ENCODE measurements at places on chromosomes 3 and 15.

DNA sequence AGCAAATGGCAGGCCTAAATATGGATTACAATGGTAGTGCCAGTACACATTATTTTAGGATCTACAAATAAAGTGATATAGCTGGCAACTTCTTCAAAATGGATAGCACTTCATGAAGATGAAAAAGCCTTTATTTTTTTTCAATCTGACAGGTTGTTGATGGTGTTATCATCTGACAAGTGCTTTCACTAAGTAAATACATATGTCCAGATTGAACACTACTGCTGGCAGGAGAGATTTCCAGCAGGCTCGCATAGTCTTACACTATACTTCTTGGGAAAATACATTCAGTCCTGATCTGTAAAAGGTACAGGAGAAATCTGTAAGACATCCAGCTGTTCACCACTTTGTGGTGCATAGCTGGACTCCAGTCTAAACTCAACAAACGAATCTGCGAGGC is 50.9 kb upstream of the ALCAM start:
- DNase-seq = no peak

DNA sequence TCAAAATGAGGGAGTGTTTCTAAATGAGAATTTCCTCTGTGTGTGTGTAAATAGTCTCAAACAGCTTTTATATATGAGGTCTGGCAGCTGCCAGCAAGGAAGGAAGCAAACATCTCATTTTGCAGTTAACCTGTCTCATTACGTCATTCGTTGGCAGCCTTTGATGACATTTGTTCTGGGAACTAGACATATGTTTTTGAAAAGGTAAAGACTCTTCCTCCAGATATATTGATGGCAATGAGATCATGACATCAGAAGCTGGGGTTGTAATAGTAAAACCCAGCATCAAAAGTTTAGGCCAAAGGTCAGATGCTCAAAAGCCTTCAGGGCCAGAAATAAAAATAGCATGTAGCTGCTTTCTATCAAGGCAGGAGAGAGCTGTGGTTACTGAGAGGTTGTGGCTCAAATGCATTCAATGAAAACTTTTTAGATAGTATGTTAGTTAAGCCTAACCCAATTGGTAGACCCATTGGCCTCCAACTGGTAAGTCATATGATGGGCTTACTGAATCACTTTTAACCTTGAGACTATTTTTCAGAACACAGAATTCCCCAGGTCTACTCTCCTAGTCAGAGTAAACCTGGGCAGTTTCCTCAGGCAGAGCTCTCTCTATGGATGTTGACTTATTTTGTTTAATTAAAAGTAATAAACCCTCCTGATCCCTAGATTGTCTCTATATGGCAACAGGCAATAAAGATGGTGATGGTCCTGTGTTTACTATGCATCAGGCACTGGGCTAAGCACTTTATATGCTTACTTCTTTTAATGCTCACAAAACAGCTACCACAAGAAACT is 386.5 kb upstream of the CFAP20DC start:
- DNase-seq = no peak

DNA sequence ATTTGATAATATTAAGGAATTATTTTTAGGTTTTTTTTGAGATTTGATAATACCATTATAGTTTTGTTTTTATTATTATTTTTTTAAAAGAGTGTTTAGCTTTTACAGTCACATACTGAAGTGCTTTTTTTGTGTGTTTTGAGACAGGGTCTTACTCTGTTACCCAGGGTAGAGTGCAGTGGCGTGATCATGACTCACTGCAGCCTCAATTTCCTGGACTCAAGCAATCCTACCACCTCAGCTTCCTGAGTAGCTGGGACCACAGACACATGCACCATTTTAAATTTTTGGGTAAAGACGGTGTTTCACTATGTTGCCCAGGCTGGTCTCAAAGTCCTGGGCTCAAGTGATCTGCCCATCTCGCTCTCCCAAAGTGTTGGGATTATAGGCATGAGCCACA is 73.0 kb downstream of the SUMF1 start:
- DNase-seq = no peak

GRCh38 chr3:24601066-24601939 is 106.7 kb upstream of the THRB start:
- no peak for DNase-seq

- no peak for DNase-seq
Observed at GRCh38 chr15:93040288-93041158, 48.5 kb downstream of the RGMA start.

DNA sequence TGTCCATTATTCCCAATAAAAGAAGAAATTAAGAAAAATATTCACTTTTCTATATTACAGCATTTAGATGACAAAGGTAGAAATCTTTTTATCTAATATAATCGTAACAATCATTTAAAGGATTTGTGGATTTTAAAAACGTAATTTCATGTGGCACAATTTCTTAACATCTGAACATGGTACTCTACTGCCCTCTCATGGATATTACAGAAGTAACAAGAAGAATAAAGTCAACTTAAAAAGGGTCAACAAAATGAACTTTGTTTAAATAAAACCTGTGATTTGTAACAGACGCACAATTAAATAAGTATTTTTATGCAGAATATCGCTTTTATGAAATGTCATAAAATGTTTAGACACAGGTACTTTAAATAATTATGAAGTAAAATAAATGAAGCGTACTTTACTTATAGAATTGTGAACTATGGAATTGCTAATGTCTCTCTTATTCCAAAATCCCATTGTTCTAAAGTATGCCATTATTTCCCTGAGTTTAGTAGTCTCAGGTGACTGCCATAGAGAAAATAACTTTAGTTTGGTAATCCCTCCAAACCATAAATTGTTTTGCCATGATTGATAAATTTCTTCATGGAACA is 366.8 kb upstream of the ZNF385D start:
- DNase-seq = no peak

DNA sequence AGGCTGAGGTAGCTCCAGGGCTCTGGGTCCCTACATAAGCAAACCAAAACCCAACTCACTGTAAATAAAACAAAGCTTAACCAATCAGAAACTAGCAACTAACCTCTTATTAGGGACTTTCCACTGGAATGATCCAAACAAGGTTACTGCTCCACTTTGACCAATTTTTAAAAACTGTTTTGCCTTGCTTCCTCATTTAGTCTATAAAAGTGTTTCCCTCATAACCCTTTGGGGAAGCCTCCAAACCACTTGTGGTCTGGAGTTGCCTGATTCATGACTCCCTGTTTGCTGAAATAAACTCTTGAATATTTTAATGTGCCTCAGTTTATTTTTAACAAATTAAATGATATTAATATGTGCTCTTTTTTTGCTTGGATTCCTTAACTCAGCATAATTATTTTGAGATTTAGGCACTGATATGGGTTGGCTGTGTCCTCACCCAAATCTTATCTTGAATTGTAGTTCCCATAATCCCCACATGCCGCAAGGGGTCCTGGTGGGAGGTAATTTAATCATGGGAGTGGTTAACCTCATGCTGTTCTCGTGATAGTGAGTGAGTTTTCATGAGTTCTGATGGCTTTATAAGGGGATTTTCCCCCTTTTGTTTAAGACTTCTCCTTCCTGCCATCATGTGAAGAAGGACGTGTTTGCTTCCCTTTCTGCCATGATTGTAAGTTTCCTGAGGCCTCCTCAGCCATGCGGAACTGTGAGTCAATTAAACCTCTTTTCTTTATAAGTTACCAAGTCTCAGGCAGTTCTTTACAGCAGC is 90.6 kb downstream of the CD200R1L start:
- no peak for DNase-seq

Data from stimulated activated naive CD4-positive, alpha-beta T cell treated with Interleukin-2 at 50 U/mL for 16 hours (primary cell).